Fibroblast of skin of scalp (primary cell): ENCODE measurements at places on chromosomes 16 and 17.

DNA sequence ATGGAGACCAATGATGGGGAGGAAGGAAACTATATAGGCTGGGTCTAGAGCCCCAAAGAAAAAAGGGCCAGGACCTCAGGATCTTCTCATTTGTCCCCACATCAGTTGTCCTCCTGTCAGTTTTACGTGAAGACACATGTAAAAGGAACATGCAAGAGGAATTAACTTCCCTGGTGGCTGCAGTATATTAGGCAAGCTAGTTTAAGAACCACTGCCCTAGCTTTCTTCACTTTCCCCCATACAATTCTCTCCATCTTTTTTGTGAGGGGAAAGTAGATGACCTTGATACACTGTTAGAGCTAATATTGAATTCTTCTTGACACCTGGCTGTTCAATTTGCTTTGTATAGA, 2.3 kb downstream of the MAP3K3 start:
- no peak for DNase-seq

- DNase-seq: no peak
Observed at GRCh38 chr17:30225112-30225511, 10.4 kb downstream of the SLC6A4 start.

DNA sequence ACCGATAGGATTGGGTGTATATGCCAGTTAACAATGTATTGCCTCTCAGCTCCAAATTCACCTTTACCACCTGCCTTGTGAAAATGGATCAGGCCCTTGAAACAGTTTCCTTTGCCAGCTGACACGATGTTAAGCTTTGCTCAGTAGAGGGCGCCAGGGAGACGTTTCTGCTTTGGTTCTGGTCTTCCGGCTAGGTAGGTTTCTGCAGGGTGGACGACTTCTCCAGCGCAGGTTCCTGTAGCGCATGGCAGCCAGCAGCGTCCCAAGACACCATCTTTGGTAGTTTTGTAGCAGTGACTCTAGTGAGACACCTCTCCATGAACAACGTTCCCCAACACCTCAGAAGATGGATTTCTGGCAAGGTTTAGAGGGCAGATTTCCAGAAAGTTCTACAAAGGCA, 24.0 kb downstream of the SYCE1L start:
- DNase-seq: no peak

- no peak for DNase-seq
Observed at GRCh38 chr17:59315866-59316265, 15.6 kb upstream of the YPEL2 start.

DNA sequence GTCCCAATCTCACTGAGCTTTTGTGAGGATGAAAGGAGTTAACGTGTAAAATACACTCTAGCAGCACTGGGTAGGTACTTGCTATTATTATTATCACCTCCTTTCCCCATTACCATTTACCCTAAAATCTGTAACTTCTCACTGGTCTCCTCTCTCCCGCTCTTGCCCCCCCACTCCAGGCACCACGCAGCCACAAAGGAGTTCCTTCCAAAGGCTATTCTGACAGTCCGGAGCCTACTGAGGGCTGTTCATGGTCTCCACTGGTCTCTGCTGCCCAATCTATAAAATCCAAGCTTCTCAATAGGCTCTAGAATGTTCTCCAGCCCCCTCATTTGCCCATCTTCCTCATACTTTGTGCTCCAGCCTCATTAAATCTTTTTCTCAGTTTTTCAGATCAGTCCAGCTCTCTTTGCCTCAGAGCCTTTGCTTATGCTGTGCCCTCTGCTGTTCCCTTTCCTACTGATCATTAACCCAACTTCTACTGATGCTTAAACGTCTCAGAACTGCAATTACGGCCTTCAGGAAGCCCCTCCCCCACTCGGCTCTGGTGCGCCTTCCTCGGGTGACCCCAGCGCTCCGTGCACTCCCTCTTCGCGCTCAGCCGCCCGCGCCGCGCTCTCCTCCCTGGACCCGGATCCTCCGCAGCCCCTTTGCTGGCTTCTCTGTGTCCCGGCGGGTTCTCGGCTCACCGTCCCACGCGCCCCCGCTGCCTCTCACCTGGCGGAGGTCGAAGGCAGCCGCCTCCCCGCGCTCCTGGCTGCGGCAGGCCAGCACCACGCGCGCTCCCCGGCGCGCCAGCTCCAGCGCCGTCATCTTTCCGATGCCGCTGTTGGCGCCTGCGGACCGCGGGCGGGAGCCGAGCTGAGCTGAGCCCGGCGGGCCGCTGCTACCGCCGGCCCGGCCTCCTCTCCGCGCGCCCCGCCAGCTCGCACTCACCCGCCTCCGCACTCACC, 737 bp downstream of the DHRS13 start:
- DNase-seq: peak; percentile 20

GRCh38 chr17:45246861-45247428, 14.9 kb downstream of the SPATA32 start:
- DNase-seq: peak; percentile 23

GRCh38 chr17:43880420-43880991, 26.8 kb downstream of the MPP2 start:
- peak; percentile 15 for DNase-seq

DNA sequence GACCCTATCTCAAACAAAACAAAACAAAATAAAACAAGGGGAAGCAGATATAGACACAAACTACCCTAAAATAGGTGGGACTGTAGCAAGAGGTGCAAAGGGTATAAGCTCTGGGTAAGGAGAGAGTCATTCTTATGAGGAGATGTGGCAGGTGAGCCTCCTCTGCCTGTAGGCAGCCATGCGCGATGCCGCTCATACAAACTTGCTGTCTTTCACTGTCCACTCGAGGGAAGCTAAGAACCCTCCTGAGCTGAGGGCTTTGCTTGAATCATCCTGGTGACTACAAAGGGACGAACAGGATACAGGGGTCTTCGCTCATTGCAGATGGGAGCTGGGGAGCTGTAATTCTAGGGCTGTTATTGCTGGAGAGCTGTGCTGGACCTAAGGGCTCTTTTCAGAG, 14.8 kb upstream of the IL27 start:
- no peak for DNase-seq

DNA sequence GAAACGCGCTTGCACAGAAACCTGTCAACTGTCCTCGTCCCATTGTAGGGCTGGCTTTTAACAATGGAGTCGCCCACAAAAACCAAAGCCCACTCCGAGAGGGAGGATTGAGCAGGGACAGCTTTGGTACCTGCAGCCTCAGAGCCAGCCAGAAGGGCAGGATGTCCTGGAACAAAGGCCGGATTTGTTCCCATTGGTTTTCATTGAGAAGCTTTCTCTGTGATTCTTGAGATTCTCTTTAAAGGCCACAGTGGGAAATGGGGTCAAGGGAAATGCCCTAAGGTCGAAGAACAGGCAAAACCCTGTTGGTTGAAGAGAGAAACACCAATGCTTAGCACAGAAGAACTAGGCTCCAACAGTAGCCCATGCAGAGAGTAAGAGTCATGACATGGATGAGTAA, 65.4 kb downstream of the C16orf78 start:
- no peak for DNase-seq

- DNase-seq: no peak
Observed at GRCh38 chr16:48131201-48131935, 24.4 kb downstream of the ABCC12 start.

DNA sequence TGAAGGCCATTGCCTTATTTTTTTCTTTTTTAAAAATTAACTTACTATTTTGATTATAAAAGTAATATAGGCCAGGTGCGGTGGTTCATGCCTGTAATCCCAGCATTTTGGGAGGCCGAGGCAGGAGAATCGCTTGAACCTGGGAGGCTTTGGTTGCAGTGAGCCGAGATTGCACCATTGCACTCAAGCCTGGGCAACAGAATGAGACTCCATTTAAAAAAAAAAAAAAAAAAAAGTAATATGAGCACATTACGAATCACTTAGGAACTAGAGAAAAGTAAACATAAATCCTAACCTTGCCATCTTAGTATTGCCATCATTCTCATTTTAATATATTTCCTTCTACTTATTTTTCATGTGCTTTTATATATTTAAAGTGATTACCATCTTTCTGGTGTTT, 12.9 kb upstream of the TACO1 start:
- DNase-seq: no peak

DNA sequence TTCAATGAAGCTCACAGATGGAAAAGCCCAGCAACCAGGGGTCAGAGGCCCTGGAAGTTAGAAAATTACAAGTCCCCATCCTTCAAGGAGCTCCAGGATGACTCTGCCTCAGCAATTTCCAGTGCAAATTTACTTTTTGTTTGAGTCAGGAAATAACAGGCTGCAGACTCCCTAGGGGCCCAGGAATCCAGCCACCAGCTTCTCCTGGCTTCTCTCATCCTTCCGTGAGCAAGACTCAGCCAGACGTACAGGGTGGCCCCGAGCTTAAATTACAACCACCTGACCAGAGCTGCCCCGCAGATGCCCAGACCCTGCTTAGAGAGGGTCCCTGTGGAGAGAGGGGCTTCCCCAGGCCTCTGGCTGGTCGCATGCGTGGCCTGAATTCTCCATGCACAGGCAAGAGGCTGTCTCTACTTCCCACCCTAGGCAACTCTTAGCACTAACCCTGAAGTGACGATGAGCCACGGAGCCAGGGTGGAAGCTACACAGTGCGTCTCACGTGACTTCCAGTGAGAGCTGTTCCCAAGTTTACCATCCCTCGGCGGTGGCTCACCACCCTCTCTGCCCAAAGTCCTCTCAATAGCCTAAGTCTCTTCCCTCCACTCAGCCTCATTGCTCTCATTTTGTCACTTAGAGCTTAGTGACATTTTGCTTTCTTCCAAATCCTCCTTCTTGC, 27.1 kb downstream of the GPR142 start:
- no peak for DNase-seq

- no peak for DNase-seq
Observed at GRCh38 chr17:16384557-16384956, 3.7 kb downstream of the UBB start.

GRCh38 chr17:29195465-29196081, 15.4 kb upstream of the MYO18A start:
- no peak for DNase-seq

- DNase-seq: no peak
Observed at GRCh38 chr17:61627125-61627524, 36.1 kb upstream of the NACA2 start.

DNA sequence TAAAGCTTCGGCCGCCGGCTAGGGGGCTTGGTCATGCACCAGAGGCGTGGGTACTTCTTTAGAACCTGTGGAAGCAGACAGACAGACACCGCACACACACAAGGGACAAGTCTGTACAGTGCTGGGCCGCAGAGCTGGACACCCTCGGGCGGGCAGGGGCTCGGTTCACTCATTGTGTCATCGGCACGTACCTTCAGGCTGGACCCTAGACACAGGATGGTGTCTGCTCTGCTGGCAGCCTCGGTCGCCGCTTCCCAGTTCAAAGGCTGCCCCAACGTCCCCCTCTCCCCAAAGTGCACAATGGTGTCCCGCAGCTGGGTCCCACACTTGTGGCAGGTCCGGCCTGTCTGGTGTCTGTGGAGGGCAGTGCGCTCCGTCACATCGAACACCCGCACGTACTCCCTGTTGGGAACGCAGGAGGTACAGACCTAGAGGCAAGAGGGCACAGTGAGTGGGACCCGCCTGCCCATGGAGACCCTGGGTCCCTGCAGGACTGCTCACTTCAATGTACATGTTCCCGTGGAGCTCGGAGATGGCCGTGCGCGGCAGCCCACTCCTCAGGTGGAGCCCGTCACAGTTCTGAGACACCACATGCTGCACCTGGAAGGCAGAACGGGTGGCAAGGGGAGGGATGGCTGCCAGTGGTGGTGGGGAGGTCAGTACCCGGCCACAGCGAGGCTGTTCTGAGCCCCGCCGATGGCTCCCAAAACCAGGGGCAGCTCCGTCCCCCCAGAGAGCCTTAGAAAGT, 3.1 kb upstream of the PCYT2 start:
- no peak for DNase-seq

DNA sequence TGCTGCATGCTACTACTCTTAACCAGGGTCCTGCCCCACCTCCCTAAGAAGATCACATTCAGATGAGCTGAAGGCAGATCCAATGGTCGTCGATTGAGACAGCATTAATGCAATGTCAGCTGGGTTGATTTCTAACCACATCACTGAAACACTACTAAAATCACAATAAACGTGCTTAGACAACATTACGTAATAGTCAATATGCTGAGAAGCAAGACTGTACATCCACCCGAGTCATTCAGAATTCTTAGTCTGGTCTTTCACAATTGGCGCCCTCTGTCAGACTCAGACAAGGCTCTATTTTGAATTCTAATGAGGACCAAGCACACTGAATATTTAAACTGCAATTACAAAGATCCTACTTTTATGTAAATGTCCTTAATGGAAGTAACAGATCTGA, 205.2 kb downstream of the STX8 start:
- peak; percentile 56 for DNase-seq

- peak; percentile 63 for DNase-seq
Observed at GRCh38 chr17:46199379-46199778, 6.2 kb upstream of the KANSL1 start.

DNA sequence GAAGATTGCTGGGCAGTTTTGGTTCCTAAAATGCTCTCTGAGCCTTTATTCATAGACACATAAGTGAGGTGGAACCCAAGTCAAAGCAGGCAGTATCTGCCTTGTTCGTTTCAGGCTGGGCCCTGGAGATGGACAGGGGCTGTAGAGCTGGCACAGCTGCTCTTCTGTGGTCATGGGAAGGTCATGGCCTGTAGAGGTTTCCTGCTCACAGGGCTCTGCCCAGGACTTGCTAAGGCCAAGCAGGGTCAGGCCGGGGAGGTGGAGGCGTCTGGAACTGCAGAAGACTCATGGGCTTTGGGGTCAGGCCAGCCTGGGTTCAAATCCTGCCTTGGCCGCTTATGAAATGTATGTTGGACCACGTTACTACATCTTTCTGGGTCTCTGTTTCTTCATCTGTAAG, 50.2 kb downstream of the IRX5 start:
- no peak for DNase-seq

GRCh38 chr16:19119564-19119963, 5.8 kb downstream of the ITPRIPL2 start:
- peak; percentile 76 for DNase-seq

GRCh38 chr17:78998311-78999055, 11.1 kb downstream of the CANT1 start:
- DNase-seq: no peak

GRCh38 chr16:19655242-19655777, 62.7 kb downstream of the KNOP1 start:
- no peak for DNase-seq

GRCh38 chr17:4604111-4604644, 19.8 kb downstream of the SMTNL2 start:
- DNase-seq: peak; percentile 76

DNA sequence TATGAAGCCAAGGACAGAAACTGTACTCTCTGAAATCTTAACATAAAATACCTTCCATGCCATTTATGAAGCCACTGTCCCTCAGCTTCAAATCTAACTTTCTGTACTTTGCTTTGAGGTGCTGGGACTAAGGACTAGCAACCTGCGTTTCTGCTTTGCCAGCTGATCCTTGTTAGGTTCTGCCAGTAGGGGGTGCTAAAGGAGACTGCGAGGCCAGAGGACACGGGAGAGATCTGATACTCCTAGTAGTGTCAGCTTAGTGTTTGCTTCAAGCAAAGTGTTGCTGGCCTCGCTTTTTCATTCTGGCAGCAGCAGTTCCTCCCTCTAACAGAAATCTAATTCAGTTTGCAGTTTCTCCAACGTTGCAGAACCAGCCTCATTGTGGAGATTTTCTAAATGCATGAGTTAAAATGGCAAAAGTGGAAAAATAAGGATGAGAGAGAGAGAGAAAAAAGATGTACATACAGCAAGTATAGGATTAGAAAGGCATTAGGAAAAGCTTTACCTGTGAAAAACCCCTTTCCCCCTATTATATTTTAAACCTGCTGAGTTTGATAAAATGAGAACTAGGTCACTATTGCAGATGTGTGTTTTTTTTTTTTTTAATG, 297.5 kb downstream of the CA10 start:
- peak; percentile 21 for DNase-seq

- no peak for DNase-seq
Observed at GRCh38 chr16:31417916-31418315, 10.2 kb downstream of the COX6A2 start.
